ENCODE measurements at places on chromosomes 5 and 9.
A peak's percentile ranks its signal among the peaks of the same experiment; 100 is the strongest.

DNA sequence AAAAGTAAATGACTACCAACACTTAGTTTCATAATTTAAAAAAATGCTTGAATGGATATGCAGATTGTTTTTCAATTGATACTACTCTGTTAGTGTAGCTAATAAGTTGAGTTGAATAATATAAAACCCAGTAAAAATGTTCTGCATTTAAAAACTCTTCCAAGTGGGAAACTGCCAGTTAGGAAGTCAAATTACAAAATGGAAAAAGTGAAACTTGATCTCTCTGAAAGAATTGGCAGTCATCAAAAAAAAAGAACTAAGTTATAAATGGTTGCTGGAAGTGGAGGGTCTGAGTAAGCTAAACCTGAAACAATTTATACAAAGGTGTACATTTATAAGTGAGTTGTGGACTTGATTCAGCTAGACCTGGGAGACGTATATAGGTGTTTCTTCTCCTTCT is 52.4 kb downstream of the VCAN start:
- no peak for DNase-seq

- no peak for DNase-seq
These were observed 86.4 kb downstream of the DCP2 start for GRCh38 chr5:113062869-113063508.

- no peak for DNase-seq
These were observed 443.1 kb upstream of the CLINT1 start for GRCh38 chr5:158302029-158302428.

GRCh38 chr5:156678484-156678883 is 171.6 kb upstream of the PPP1R2B start:
- DNase-seq = no peak

- no peak for DNase-seq
These were observed 33.3 kb downstream of the PUM3 start for GRCh38 chr9:2810420-2811075.

DNA sequence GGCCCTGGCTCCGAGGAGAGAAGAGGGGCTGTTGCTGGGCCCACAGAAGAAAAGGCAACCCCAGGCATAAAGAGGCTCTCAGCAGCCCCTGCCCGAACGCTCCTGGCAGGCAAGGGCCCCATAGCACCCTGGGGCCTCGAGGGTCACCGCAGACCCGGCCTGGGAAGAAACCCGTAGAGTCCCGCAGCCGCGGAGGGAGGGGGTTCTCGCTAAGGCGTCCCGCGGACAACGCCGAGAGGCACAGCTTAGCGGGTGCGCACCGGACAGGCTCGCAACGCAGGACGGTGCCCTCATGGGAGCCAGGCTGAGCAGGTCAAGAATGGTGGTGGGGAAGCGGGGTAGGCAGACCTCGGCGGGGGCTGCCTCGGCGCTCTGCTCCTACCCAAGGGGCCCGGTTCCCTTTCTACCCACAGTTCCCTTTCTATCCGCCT is 6.7 kb downstream of the PITX1 start:
- DNase-seq = no peak

DNA sequence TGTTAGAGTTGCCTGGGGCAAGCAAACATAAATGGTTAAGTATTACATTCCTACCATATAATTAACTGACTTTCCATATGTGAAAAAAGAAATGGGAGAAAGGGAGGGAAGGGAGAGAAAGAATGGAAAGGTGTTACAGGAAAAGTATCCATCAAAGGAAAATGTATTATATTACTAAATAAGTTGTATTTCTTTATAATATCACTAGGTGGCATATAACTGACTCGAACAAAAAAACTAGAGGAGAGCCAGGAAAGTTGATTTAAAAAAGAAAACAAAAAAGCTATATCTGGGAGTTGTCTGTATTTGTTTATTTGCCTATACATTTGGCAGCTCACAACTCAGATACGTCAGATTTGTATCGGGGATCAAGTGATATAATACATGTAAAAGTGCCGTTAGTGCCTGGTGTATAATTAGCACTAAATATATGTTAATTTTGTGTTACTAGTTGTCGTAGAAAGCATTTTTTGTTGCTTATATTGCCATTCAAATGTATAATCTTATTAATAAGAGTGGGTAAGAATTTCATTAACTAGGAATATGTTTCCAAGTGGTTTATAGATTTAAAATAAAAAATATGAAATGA is 59.6 kb upstream of the ADAMTS19 start:
- no peak for DNase-seq

DNA sequence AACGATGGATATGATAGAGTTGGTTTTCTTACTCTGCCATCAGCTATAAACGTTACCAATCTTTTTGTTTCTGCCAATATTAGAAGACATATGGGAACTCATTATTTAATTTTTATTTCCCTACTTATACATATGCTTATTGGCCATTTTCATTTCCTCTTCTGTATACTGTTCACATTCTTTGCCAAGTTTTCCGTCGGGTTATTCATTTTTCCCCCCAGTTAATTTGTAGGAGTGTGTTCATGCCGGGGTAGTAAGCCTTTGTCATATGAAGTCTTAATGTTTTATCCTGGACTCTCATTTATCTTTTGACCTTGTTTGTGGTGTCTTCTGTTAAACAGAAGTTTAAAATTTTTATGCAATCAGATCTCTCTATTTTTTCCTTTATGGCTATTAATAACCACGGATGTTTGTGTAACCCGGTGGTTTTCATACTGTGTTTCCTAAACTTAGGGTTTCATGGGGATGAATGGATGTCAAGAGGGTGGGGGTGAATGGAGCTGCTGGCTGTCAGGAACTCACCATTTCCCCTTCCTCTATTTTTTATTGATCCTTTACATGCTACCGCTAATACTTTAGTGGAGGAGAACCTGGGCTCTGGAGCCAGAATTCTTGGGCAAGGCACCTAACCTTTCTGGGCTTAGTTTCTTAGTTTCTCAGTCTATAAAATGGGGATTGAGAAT is 42.5 kb upstream of the PPARGC1B start:
- no peak for DNase-seq

GRCh38 chr5:93607367-93608258 is 24.6 kb downstream of the NR2F1 start:
- peak; percentile 52 for DNase-seq

All from CD4-positive, alpha-beta memory T cell (primary cell).